ENCODE measurements at places on chromosomes 4 and X.

- no peak for DNase-seq
Observed at GRCh38 chrX:152905081-152905420, 7.2 kb downstream of the ZNF185 start.

GRCh38 chr4:93775551-93775950 lies 53.0 kb upstream of the ATOH1 start:
- no peak for DNase-seq

- DNase-seq: no peak
Observed at GRCh38 chr4:148367756-148368155, 74.5 kb downstream of the NR3C2 start.

GRCh38 chrX:150050387-150050786 lies 112.1 kb upstream of the EOLA2 start:
- no peak for DNase-seq

GRCh38 chrX:150049647-150050046 lies 111.4 kb upstream of the EOLA2 start:
- DNase-seq: no peak

- DNase-seq: no peak
Observed at GRCh38 chr4:77699731-77700210, 94.2 kb downstream of the CXCL13 start.

DNA sequence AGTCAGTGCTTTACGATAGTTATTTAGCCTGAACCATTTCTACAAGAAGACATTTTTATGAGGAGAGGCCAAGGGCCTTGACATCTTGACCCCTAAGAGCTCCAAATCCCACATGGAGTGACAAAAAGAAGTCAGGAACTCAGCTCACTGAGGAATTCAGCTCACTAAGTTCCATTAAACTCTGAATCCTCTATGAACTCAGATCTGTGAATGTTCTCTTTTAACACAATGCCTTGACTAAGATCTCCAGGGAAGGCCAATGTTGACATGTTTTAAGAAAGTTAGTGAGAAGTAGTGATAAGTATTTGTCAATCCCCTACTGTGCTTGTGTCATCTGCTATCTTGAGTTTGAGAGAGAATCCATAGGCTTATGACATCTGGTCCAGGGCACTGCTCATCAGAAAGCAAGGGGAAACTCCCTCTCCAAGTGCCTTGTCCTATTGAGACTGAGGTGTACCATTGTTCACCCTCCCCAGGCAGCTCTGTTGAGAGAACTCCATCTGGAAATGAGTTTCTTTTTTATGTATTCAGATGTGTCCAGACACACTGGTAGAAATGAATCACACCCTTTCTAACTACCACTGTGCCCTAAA lies 68.7 kb upstream of the PCDH19 start:
- DNase-seq: no peak

DNA sequence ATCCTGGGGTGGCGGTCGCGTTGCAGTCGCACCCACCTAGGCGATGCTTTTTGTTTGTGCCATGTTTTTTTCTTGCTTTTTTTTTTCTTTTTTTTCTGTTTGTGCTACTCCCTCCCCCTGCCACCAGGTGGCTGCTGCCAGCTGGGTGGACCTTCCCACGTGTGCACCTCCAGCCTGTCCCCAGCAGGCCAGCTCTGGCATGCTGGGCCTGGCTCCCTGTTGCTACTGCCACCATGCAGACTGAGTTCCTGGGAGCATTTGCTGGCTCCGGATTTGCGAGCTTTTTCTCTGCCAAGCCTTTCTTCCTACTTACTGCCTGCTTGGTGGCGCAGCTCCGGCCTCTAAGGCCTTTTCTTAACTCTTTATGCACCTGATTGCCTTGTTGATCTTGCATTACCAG lies 161.2 kb upstream of the WDFY3 start:
- DNase-seq: no peak

GRCh38 chr4:76293772-76294171 lies 12.8 kb upstream of the STBD1 start:
- no peak for DNase-seq

DNA sequence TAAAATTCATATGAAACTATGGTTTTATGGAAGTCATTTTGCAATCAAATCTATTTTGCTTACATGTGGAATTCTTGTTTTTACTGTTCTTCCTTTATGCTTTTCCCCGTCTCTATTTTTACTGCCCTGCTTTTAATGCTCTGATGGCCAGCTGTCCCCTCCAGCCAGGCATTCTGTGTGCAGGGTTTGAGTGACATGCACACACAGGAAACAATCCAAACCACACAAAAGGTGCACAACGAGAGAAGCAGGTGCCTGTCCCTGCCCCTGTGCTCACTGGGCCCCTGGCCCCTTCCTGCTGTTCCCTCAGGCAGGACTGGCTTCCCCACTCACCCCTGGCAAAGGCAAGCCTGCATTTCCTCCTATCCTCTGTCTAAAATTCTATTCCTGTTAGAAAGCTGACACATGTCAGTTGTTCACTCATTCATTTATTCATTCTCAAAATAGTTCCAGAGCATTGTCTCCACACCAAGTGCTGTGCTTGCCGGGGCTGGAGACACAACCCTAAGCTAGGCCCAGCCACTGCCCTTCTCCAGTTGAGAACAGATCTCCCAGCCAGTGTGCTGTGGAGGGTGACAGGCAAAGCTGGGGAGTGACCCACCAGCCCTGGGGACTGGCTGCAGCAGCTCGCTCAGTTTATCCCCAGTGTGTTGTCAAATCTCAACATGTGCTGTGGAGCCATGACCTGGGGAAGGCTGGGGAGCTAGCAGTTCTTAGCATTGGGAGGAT lies 346.3 kb downstream of the FBXW7 start:
- no peak for DNase-seq

GRCh38 chr4:152283801-152284470 lies 252.0 kb downstream of the FBXW7 start:
- no peak for DNase-seq

DNA sequence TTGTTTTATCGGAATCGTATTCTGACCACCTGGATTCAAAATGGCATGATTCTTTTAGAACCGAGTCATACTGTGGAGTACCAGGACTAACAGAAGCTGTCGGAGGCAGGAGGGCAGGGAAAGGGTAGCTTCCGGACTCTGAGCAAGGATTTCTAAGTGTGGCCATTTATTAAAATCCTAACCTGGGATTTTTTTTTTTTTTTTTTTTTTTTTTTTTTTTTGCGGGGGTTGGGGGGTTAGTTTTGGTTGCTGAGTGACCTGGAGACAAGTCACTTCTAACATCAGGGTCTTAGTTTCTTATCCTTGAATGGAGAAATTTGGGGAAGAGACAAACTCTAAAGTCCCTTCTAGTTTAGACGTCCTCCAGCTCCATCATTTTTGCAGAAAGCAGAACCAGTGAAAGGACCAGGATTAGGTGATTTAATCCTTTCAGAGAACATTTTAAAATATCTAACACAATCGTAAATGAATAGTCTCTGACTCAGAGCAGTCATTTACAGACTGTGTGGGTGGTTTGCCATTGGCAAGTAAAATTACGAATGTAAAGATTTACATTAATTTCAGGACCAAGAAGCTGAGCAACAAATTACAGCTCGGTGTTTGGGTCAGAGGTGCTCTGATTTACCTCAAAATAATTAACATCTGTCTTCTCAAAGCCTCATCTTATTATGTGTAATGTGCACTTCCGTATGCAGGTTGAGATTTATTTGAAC lies 7.3 kb downstream of the SLC25A5 start:
- DNase-seq: no peak

DNA sequence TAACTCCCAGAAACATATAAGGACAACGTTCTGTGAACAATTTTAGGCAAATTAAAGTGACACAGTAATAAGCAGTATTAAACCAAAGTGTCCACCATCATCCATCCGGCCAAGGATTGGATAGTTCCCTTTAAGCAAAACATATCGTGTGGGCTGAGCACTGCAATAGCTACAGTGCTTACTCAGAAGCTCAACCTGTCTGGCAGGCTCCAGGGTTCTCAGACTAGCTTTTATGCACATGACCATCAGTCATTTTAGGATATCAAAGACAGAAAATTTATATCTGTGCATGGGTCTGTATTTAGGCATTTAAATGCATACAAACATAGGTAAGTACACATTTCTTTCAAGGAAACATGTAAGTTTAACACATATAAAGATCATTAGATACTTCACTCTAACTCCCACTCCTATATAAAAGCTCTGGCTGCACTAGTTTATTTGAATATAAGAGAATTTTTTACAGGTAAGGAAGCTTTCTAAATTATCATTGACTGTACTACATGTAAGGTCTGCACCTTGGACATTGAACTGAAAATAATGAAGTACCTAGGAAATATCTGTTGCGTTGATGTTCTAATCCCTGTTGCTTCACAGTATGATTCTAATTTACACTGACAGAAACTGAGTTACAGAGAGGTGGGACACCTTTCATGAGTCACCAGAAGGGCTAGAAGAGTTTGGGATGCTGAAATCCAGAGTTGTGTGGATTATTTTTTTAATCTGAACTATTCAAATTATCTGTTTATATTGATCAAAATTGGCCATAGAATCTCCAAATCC lies 67.6 kb downstream of the ELOVL6 start:
- no peak for DNase-seq

DNA sequence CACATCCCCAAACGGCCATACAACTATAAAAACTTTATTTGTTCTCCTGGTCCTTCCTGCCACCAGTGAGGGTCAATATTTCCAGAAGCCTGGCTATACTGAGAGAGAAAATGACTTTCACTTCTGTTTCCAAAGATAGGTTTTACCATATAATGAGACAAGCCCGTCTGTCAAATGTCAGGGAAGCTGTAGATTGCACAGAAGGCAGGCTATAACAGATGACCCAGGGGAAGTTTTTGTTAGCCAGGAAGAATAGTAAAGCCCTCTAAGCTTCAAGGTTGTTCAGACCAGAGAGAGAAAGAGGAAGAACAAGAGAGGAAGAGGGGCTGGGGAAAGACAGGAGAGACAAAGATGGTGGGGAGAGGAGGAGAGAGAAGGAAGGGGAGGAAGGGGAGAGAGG lies 217.5 kb downstream of the GBA3 start:
- DNase-seq: no peak

DNA sequence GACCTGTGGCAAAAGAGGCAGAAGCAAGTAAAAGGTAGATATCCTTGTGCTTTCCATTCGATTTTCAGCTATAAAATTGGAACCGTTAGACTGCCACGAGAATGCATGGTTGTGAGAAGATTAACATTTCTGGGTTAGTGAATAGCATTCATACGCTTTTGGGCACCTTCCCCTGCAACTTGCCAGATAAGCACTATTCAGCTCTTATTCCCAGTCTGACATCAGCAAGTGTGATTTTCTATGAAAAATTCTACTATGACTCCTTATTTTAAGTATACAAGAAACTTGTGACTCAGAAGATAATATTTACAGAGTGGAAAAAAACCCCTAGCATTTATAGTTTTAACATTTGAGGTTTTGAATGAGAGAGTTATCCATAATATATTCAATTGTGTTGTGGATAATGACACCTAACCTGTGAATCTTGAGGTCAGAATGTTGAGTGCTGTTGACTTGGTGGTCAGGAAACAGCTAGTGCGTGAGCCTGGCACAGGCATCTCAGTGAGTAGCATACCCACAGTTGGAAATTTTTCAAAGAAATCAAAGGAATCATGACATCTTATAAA lies 3.9 kb downstream of the FGB start:
- DNase-seq: no peak

- no peak for DNase-seq
Observed at GRCh38 chrX:24494647-24495075, 29.6 kb downstream of the PDK3 start.

DNA sequence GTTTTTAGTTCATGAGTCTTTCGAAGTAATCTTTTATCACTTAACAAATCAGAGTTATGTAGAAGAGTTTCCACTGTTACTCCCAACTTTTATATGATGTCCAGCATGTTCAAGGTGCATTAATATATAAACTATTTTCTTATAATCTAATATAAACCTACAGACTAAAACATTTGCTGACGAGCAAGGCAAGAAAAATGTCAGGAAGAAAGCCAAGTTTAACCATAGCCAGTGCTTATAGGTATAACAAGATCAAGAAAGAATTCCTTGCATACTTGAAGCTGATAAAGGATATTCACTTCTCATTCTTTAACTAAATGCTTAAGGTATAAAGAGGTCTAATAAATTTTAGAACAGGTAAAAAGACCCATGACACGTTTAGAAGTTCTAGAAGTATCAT lies 167.7 kb downstream of the NPNT start:
- DNase-seq: no peak

GRCh38 chr4:27846951-27847350 lies 986.3 kb downstream of the STIM2 start:
- DNase-seq: no peak

DNA sequence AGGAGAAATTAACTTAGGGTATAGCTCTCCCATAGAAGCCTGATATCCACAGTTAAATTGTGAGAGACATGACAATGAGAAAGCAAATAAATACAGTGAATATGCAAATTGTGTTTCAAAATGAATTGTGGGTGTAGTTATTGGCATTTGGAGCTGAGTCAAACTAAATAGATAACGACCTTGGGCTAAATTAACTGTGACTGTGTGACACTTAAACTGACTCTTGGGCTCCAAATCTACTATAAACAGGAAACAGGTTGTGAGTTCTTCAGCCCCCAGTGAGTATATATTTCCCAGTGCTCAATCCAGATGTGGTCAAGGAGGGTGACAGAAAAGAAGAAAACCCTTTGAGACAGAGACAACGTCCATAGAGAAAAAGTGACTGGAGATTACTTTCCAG lies 11.3 kb upstream of the MAGEA10 start:
- DNase-seq: no peak

- no peak for DNase-seq
Observed at GRCh38 chrX:21155916-21156315, 218.3 kb upstream of the CNKSR2 start.

DNA sequence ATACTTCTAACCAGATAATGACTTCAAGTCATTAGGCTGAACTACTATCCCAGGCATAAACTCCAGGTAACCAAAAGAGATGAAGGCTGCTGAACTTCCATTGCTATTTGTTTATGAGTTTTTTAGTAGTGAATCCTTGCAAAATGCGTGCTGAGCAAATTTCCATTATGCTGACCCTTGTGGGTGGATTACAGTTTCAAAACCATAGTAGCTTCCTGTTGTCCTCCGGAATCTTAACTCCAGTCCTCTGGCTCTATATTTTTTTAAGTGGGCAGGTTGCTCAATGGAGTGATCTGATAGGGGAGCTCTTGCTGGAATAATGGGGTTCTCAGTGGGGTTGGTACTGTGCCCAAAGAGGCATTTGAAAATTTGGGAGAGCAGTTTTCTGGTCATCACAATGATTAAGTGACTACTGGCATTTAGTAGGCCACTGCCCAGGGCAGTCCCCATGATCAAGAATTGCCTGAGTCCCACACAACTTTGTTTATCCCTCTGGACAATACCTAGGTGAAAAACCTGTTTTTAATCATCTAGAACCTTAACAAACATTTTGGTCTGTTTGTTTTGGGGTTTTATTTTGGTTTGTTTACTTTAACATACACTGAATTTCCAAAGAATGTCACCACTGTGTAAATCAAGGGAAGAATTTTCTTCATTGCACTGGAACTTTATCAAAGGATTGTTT lies 302.3 kb upstream of the GATB start:
- DNase-seq: no peak

GRCh38 chrX:130645955-130646583 lies 244.3 kb downstream of the RBMX2 start:
- DNase-seq: no peak

GRCh38 chr4:89539374-89539773 lies 231.8 kb upstream of the GPRIN3 start:
- no peak for DNase-seq
